ENCODE measurements at places on chromosomes 12 and 14. TPM values are rescaled to one million over a fixed set of nuclear protein-coding genes. Genes with fewer than 3 reads are reported as not detected.
A peak's percentile ranks its signal among the peaks of the same experiment; 100 is the strongest.

Gene PCED1B
- 0.80 TPM for total RNA-seq

Gene FBRSL1
- total RNA-seq = 12.0 TPM

DNA sequence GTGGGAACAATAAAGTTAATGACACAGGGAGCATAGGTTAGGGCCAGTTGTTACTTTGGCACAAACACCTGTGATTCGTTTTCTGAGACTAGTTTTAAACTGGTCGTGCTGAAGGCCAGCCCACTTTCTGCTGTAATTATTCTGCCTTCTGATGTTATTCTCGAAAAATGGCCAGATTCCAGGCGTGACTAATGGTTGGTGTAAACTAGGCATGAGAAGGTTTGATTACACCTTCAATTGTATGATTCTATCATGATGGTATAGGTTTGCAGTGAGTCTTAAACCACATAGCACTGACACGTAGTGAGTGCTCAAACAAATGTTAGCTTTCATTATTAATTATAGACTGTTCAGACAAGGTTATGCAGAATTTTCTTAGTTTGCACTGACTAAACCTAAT, 39.0 kb downstream of the CKB start:
- peak; percentile 92 for DNase-seq

Gene RPL10L
- not detected for total RNA-seq

- no peak for DNase-seq
These were observed 268.8 kb downstream of the ADGRD1 start for GRCh38 chr12:131222329-131223139.

DNA sequence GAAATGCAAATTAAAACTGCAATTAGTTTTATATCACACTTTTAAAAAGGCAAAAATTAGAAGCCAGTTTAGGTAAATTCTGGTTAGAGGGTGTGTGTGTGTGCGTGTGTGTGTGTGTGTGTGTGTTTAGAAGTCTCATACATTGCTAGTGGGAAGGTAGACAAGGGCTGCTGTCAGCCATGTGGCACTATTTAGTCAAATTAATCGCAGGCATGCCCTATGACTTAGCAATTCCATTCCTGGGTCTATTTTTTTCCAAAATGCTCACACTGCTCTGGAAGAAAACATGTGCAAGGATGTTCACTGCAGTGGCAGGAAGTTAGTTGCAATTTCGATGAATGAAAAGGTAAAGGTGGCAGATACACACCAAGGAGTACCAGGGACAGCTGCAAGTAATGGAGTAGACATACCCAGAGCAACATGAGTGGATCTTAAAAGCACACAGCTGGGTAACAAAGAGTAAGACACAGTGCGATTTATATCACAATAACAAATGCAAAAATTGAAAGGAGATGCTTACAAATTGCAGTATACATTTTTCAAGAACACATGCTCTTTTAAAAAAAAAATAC, 11.6 kb downstream of the CAPZA3 start:
- no peak for DNase-seq

- DNase-seq = no peak
These were observed 47.6 kb upstream of the ZFP36L1 start for GRCh38 chr14:68840454-68840853.

- DNase-seq = peak; percentile 66
These were observed 49.4 kb downstream of the MOK start for GRCh38 chr14:102255401-102256190.

- DNase-seq = peak; percentile 47
These were observed 21.3 kb downstream of the GCH1 start for GRCh38 chr14:54881235-54881760.

GRCh38 chr12:28065374-28065773, 92.8 kb upstream of the PTHLH start:
- DNase-seq = no peak

Data from LHCN-M2 (cell line).